ENCODE measurements at places on chromosomes 2 and 18.
A peak's percentile ranks its signal among the peaks of the same experiment; 100 is the strongest.

GRCh38 chr2:167599219-167599618 is 648.2 kb downstream of the STK39 start:
- DNase-seq, result no peak

DNA sequence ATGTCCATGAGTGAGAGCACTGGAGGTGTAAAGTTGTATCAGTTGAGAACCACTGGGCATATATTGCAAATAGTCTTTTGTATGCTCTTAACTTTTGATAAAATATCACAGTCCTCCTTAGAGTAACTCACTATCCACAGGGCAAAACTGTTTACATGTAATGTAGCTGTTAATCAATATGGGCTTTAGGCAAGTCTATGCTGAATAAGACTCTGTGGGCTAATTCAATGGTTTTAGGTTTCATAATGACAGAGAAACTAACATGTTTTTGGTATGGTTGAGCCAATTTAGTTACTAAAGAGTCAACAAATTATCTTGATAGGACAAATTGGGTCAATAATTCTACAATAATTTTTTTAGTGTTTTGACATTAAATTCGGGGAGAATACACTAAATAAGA is 1134.9 kb upstream of the FAM98A start:
- no peak for DNase-seq

DNA sequence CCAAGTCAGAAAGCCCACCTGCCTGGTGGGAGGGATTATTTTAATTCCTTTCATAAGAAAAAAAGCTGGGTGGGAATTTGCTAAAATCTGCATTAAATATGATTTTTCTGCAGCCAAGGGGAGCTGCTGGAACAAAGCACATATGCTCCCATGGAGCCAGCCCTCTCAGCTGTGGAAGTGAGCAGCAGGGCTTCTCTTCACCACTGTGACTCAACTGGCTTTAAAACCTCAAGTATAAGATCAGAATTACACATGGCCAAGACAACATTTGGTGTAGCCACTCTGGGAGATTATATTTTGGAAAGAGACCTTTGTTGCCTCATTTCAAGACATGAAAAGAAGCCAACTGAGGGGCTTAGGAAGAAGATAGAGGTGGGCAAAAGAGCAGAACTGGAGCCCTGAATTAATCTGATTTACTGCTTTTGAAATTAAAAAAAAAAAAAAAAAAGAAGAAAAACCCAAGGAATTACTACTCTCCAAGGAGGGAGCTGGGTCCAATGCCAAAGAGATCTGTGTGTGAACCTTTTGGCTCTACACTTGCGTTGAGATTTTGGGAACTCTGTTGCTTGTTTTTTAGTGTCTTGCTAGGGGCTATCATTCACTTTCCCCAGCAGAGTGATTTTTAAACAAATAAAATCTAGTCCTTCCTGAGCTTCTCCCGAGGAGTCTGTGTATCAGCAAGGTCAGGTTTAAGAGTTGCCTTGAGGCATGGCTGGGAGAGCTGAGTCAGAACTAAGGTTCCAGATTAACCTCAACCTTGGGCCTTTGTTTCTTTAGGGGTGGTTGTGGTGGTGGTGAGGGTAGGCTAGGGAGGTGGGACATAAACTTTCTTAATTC is 6.0 kb downstream of the LHCGR start:
- DNase-seq, result no peak

GRCh38 chr2:144083211-144083610 is 436.7 kb downstream of the ZEB2 start:
- DNase-seq, result peak; percentile 85

- DNase-seq, result no peak
Measured at GRCh38 chr2:133568598-133568997, 335 bp upstream of the NCKAP5 start.

Data from AG10803 (cell line).